ENCODE measurements at places on chromosomes 11 and 22.

- no peak for DNase-seq
These were observed 37.0 kb upstream of the LRRC55 start for GRCh38 chr11:57144531-57145320.

DNA sequence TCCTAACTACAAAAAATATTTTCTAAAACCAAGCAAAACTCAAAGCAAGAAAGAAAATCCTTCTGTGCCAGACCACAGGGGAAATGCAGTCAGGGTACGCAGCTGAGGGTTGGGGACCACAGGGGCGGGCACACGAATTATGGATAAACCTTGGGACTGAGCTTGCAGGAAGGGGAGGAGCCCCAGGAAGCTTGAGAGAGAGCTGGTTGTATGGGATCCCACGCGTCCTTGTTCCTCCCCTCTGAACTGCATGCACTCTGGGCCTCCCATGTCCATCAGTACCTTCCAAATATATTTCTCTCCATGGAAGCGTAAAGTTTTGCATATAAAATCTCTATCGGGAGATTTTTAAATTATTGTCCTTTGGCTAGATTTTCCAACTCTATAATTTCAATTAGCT lies 673.4 kb downstream of the TBC1D22A start:
- DNase-seq = no peak

GRCh38 chr11:1435820-1436467 lies 46.2 kb downstream of the BRSK2 start:
- no peak for DNase-seq

GRCh38 chr11:100867606-100868005 lies 180.5 kb downstream of the ARHGAP42 start:
- DNase-seq = no peak

DNA sequence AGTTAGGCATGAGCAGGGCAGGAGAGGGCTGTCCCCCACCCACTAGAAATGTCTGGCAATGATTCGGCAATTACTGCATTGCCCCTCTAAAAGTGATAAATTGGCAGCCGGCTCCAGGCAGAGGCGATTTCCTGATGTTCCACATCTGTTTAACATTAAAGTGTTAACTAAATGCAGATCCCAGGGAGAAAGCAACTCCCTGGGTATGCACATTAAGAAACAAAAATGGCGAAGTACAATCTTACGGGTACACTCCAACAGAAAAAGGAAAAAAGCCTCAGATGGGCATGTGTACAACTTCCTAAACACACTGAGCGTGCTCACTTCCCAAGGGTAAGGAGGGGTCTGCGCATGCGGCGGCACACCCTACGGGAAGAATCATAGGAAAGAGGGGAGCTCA lies 314.4 kb downstream of the CASP12 start:
- DNase-seq = no peak

DNA sequence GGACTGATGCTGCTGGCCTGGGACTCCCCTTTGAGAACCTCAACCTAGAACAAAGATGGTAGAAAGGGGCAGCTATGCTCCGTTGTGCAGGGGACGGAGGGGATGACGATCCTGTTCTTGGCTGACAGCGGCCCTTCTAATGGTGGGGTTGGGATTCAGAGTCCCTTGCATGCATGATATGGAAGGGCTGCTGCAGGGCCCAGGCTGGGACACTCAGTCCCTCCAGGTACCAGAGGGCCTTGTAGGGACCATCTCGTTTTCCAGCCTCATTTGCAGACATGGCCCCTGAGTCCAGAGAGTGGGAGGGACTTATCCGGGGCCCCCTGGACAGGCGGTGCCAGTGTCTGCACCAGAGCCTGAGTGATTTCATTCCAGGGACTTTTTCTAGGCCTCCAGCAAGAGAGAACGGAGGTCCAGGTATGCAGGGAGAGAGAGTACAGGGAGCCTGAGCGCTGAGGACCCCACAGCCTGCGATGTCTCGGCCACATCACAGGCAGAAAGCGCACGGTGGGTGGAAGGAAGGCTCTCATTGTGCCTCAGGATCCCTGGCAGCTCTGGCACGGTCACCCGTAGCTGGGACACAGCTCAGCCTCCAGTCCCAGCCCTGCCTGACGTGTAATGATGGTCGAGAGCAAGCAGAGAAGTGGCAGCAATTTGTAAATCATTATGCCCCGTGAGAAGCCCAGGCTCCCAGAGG lies 860.8 kb downstream of the TBC1D22A start:
- no peak for DNase-seq

- no peak for DNase-seq
These were observed 1162.2 kb downstream of the BRD1 start for GRCh38 chr22:48665311-48665995.

All from activated CD4-positive, alpha-beta T cell treated with anti-CD3 and anti-CD28 coated beads, Interleukin-2, amount 50 U/mL, for 4 hours (primary cell).